RPMI7951 (cell line): ENCODE measurements at places on chromosomes 16 and 17. TPM values are rescaled to one million over a fixed set of nuclear protein-coding genes. Genes with fewer than 3 reads are reported as not detected.
A peak's percentile ranks its signal among the peaks of the same experiment; 100 is the strongest.

- no peak for DNase-seq
Observed at GRCh38 chr16:57798267-57798810, 4.0 kb downstream of the KIFC3 start.

- DNase-seq: no peak
Observed at GRCh38 chr17:48769009-48769675, 40.6 kb upstream of the HOXB13 start.

DNA sequence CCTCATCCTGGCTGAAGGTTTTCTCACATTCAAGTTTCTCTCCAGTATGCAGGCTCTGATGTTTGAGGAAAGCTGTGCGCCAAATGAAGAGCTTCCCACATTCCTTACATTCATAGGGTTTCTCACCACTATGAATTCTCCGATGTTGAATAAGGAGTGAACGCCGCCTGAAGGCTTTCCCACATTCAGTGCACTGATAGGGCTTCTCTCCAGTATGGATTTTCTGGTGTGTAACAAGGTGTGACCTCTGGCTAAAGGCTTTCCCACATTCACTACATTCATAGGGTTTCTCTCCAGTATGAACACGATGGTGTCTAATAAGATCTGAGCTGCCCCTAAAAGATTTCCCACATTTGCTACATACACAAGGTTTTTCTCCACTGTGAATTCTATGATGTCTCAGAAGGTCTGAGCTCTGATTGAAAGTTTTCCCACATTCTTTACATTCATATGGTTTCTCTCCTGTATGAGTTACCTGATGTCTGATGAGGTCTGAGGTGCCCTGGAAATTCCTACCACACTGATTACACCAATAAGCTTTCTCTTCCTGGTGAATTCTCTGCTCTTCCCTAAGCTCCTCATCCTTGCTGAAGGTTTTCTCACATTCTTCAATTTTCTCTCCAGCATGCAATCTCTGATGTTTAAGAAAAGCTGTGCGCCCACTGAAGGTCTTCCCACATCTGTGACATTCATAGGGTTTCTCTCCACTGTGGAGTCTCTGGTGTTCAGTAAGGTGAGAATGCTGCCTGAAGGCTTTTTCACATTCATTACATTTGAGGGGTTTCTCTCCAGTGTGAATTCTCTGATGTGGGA lies 8.9 kb downstream of the ZNF594 start:
- no peak for DNase-seq

DNA sequence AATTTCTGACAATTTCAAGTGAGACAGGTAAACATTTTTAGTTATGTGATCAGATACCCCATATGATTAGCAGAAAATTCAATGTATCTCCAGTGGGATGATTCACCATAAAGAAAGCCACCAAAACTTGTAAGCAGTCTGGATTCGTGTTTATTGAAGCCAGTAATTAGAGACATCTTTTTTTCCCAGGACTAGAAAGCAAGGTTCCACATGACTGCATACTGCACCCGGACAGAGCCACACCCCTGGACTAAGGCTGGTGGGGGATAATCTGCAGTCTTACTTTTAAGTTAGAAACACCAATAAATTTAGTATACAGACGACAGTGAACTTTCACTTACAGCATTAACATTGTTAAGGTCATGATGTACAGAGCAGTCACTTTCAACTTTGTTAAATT lies 24.2 kb upstream of the CMTM4 start:
- peak; percentile 35 for DNase-seq

- DNase-seq: peak; percentile 49
Observed at GRCh38 chr16:23650674-23651416, 9.6 kb downstream of the DCTN5 start.

DNA sequence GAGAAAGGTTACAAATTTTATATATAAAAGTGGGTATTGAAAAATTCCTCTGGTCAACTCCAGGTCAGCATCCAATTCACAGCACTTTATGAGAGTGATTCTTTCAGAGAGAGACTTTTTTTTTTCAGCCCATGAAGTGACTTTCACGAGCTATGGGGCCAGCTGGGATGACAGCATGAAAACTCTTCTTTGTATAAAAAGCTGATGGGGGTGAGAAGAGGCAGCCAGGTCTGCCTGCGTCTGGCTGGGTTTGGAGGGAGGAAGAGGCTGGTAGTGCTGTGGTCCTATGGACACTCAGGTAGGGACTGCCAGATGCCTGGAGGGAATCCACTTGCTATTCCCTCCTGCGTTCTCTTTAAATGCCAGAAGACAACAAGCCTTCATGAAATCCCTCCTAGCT lies 250.6 kb downstream of the UTP18 start:
- DNase-seq: no peak

GRCh38 chr17:12842936-12843335 lies 53.6 kb downstream of the ARHGAP44 start:
- DNase-seq: no peak

DNA sequence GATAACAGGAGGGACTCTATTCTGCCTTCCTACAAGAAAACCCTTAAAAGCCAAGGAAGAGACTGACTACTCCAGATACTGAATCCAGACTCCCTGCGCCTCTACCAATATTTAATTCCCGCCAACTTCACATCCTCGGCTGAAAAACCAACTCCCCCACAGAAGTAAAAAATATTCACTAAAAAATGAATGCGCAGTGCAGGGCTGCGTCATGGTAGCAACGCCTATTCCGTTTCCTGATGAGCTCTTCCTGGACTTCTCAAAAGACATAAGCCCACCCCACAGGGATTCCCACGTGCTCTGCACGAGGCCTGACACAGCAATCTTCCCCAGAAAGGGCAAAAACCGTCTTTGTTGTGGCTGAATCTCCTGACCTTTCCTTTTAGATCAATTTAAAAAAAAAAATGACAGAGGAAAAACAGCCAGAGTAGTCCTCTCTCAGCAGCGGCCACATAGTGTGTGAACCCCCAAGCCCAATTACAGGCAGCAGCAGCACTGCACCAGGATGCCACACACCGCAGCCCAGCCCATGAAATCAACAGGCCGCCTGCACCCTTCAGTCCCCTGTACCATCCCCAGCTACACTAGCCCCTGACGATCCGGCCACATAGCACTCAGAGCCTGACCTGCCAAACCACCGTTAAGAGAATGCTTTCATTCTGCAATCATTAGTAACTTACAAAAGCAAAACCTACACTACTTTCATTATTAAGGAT lies 23.9 kb downstream of the KLHDC4 start:
- no peak for DNase-seq

GRCh38 chr17:29149431-29150064 lies 30.6 kb downstream of the MYO18A start:
- peak; percentile 53 for DNase-seq

- DNase-seq: no peak
Observed at GRCh38 chr16:6967796-6968320, 364.8 kb upstream of the RBFOX1 start.

- no peak for DNase-seq
Observed at GRCh38 chr16:86052115-86052670, 153.2 kb downstream of the IRF8 start.

GRCh38 chr16:69440250-69440649 lies 15.8 kb downstream of the CYB5B start:
- DNase-seq: no peak

GRCh38 chr16:85047867-85048455 lies 20.4 kb downstream of the KIAA0513 start:
- no peak for DNase-seq

GRCh38 chr17:73940511-73940910 lies 263.0 kb upstream of the RPL38 start:
- DNase-seq: no peak

DNA sequence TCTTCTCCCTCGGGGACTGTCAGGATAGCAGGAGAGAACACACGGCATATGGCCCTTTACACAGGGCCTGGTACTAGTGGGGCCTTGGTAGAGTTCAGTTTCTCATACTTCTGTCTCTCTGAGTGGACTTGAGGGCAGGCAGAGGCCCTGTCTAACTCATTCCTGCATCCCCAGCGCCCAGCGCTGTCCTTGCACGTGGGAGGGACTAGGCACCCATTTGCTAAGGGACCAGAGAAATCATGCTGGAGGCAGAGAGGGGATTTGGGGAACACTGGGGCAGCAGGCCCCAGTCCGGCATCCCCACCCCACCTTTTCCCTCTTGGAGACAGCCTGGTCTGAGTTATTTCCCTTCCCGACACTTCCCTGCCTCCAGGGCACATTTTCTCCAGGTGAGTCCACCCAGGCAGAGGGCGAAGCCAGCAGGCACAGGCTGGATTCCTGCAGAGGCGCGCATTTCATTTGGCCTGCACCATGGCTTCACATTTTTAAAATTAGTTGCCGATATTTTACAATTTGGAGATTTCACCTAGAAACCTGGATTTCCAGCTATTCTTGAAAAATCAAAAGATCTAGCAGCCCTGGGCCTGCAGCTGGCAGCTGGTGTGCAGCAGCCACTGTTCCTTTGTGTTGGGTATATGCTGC lies 9.7 kb upstream of the NKD1 start:
- DNase-seq: no peak

DNA sequence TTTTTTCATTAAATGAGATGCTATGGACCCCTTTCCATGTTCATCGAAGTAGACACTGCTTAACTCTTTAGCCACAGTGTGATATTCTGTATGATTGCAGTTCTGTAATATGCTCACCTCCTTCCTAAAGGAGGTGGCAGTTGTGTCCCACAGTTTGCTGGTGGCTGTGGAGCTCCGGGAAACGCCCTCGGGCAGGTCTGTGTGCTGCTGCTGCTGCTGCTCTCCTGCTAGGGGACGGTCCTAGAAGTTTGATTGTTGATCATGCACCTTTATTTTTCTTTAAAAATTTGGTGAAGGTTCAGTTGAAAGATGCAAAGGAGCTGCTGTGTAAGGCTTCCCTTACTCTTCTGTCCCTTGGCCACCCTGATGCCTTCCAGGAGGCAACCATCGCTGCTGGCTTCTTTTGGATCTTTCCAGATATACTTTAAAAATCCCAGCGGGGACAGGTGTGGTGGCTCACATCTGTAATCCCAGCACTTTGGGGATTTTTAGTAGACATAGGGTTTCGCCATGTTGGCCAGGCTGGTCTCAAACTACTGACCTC lies 8.4 kb upstream of the CLEC18A start:
- DNase-seq: no peak

DNA sequence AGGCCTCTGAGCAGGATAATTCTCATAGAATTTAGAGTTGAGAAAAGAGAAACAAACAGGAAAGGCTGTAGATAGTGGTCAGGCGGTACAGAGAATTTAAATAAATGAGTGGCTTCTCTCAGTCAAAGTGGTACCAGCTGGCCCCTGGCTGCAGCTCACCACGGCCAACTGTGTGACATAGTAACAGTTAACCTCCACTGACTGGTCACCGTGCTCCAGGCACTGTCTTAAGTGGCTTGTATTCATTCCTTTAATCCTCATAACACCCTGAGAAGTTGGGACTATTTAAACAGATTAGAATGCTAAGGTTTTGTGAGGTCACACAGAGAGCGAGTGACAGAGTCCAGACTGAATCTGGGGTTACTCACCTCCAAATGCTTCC lies 108.9 kb downstream of the GNAO1 start:
- peak; percentile 67 for DNase-seq

DNA sequence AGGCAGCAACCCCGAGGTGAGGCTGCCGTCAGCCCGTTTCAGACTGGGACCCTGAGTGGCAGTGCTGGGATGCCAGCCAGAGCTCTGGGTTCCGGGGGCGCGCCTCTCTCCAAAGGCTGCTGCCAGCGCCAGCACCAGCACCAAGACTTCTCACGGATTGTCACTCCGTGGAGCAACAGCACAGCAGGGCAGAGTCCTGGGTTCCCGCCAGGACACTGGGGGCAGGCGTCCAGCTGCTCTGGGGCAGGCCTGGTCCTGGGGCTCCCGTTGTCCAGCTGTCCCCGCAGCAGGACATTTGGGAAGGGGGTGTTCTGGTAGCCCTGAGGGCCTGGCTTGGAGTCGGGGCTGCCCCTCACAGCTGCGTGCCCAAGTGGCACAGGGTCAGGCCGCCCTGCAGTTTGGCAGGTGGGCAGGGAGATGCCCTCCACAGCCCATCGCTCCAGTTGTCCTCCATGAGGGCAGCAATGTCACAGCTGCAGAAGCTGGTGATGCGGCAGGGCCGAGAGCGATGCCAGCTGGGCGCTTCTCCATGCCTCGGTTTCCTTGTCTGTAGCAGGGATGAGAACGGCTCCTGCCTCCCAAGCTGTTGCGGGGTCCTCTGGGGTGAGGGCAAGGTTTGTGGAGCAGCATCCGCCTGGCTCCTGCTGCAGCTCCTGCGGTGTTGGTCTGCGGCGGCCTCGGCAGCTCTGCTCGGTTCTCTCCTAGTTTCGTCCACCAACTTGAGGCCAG lies 137.3 kb upstream of the CIBAR2 start:
- DNase-seq: no peak

DNA sequence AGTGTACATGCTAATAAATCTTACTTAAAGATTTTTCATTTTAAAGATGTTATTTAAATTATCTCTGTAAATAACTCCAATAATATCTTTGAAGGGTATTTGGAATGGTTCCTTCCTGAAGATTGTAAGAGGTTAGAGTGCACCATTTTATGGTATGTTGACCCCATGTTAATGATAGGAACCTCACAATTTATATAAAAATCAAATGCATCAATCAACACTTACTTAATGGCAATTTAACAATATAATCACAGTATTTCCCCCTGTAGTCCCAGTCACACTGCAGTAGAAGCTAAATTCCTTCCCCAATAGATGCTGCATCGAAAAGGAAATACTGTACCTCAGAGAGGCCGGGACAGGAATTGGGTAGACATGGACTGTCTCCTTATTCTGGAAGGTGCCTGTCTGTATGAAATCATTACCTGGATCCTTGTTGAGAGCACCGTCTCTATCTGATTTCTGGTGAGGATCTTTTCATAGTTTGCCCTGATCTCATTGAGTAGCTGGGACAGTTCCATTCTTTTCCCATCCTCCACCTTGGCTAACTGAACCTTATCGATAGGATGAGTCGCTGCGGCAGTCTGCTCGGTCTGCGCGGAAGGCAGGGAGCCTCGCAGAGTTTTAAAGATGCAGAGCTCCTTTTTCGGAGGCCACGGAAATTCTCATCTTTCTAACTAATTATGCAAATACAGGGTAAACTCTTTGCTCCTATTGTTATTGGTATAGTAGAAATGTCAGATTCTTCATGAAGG lies at the start of gene KRT222:
Gene KRT222, minus strand, starts transcription at position 596 of the 752 bp plus-strand sequence. Its CDS starts 78 bp downstream, at position 518.
- no peak for DNase-seq

DNA sequence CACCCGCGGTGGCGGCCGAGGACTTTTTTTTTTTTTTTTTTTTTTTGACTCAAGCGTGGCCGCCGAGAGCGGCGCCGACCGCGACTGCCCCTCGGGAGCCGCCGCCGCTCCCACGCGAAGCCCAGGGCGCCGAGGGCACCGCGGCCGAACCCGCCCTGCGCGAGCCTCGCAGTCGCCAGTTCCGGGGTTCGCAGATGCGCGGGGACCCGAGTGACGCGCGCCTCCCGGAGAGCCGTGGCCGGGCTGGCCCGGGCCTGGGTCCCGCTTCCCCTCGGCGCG lies 1.1 kb downstream of the METRNL start:
- no peak for DNase-seq

The PSMD11 gene
- 73.9 and 77.9 TPM in 2 replicates for total RNA-seq

The TGFB1I1 gene
- 27.5 and 37.7 TPM in 2 replicates for total RNA-seq

The TBC1D3C gene
- total RNA-seq: not detected in 2 replicates

The TSPOAP1 gene
- 0.68 and 0.84 TPM in 2 replicates for total RNA-seq

The VAMP2 gene
- total RNA-seq: 2.0 and 2.1 TPM in 2 replicates

The KRTAP9-4 gene
- not detected in 2 replicates for total RNA-seq

The TMC7 gene
- 1.6 and 2.2 TPM in 2 replicates for total RNA-seq

The SOCS7 gene
- 5.2 and 5.4 TPM in 2 replicates for total RNA-seq
